HS-5 (cell line): ENCODE measurements at places on chromosomes 7 and 10.

GRCh38 chr10:77160679-77161078, 476.9 kb downstream of the KCNMA1 start:
- DNase-seq, result peak; percentile 91

- DNase-seq, result no peak
Measured at GRCh38 chr10:104935656-104936055, 294.6 kb downstream of the SORCS3 start.

GRCh38 chr10:71708301-71708703, 11.3 kb downstream of the C10orf105 start:
- DNase-seq, result no peak

DNA sequence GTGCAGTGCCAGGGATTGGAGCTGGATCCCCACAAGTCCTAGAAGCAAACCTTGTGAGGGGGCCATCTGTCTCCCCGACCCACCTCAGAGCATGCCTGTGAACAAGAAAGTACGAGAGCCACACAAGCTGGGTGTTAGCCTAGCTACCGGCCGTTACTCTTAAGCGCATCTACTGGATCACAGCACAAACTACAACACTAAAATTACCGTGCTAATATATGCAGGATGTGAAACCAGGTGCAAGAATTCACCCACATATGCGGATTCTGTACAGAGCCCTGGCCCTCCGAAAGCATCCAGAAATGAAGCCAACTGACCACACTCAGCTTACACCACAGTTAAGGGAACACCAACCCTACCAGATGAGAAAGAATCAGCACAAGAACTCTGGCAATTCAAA, 16.0 kb upstream of the PRSS1 start:
- no peak for DNase-seq

DNA sequence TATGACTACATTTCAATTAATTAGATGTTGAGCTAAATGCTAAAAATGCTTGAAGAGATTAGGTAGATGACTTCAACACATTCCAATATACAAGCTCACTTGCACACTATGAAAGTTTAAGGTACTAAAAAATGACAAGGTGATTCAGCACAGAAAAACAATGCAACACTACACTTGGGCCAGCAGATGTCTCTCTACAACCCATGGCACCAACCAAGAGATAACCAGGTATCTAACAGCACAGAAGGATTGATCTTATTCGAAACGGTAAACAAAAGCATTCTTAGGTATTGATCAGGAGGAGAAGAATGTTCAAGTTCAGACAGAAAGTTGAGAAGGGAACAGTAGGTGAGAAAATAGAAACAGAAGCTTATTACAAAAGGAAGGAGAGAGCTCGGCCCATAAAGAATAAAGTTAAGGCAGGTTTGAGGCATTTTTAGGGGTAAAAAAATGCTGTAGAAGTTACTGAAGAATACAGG, 248.2 kb upstream of the KLF14 start:
- DNase-seq, result no peak

- no peak for DNase-seq
Measured at GRCh38 chr10:80532571-80532970, 5.1 kb upstream of the SH2D4B start.

DNA sequence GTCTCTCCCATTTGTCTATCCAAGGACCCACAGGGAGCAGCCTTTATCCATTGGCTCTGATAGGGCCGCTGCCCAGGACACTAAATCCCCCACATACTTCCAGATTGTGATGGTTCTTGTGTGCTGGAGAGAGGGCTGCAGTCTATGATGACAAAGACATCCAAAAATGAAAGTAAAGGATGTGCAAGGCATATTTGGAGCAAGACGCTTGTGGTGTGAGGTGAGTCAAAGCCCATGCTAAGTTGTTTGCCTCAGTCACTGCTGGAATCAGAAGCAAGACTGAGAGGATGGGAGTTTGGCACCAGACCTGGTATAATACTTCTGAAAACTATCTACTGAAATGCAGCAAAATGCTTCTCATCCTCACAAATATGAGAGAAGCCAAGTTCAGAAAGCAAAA, 22.7 kb downstream of the ZNF22 start:
- DNase-seq, result no peak

- no peak for DNase-seq
Measured at GRCh38 chr7:31924251-31924650, 146.0 kb downstream of the PDE1C start.

DNA sequence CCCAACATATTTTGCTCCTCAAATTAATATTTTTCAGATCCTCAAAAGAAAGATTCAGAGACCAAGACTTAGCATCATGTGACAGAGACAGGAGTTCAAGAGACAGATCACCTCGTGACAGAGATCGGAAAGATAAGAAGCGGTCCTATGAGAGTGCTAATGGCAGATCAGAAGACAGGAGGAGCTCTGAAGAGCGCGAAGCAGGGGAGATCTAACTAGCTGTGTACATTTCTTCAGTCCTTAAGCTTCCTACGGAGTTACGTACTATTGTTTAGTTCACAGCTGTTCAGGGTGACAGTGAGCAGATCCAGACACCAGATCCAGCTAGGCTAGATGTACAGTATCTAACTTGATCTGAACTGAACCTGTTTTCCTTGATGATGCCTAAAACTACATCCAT, 61.3 kb downstream of the KLRG2 start:
- no peak for DNase-seq

DNA sequence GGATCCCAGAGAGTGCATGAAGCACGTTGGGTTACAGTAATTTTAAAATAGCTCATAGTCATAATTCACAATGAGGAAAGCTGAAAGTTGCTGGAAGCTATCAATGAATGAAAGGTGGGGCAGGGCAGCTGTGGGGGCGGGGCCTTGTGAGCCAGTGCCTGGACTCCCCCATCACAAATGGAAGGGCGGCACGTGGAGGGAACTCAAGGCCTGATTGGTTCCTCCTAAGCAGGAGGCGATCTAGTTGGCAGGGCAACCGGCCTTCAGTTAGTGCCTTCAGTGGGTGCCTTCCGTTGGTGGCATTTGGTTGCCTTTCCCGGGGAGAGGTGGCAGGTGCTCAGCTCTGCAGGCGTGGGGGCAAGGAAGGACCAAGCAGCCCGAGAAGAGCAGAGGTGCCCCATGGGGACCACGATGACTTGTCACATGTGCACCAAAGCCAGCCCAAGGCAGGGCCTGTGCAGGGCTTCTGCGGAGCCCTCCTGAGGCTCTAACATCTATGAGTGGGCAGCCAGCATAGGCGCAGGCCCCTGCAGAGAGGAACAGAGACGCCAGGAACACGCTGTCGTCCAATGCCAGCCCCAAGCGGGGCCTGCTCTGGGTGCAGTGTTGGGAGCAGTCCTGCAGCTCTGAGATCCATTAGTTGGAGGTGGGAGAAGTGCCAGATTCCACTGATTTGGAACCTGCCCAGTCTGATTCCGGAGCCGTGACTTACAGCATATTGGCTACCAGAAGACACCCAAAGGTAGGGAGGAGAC, 59.8 kb upstream of the PDSS1 start:
- DNase-seq, result no peak

GRCh38 chr10:80664071-80664680, 126.5 kb downstream of the SH2D4B start:
- DNase-seq, result peak; percentile 6
